ENCODE measurements at places on chromosomes 4 and X.

DNA sequence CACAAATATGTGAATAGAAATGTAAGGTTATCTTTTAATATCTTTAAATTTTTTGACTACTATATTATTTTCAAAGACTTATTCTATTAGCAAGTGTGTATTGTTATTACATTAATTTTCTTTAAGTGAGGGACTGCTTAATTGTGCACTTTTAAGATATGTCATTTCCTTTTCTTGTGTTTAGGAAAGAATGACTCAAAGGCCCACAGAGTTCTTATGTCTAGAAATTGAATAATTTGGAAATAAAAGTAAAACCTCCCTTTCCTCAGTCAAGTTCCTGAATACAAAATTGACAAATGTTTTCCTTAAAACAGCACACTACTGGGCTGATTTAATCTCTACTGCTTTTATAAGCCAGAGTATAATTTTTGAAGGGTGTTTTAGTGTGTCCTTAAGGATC, 169.7 kb downstream of the TMEM47 start:
- no peak for DNase-seq

- no peak for DNase-seq
Measured at GRCh38 chrX:3550160-3550751, 163.2 kb downstream of the PRKX start.

DNA sequence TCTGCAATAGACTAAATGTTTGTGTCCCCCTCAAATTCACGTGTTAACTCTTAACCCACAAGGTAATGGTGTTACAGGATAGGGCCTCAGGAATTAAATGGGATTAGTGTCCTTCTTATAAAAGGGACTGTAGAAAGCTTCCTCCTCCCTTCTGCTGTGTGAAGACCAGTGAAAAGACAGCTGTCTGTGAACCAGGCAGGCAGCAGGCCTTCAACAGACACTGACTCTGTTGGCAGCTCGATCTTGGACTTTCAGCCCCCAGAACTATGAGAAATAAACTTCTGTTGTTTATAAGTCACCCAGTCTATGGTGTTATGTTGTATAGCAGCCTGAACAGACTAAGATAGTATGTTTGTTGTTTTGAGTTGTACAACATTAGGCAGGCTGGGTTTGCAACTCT, 208.1 kb downstream of the GBA3 start:
- peak; percentile 70 for DNase-seq

DNA sequence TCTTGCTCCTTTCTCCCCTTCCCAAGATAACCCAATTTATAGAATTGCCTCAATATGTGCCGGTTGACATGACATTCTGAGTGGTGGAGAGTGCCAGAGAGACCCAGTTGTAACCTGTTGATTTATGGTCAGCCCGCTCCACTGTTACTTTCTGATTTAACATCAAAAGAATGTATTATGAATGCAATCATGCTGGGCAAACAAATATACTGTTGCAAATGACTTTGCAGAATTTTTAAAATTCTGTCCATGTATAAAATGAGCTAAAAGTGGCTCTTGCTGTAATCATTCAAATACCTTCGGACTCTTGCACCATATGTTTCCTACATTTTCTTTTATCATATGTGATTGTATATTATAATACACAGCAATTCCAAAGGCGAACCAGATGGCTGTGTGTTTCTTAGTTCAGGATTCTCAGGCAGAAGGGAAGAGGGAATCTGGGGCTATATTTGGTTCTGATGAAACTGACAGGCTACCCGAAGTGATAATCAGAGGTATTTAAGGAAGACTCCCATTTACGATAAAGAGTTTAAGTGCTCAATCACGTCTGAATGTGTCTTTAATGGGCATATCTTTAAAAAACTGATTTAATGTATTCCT, 131.7 kb downstream of the CLCN4 start:
- DNase-seq, result no peak

GRCh38 chr4:168651374-168651773, 154.5 kb downstream of the PALLD start:
- peak; percentile 25 for DNase-seq

- no peak for DNase-seq
Measured at GRCh38 chr4:749698-750666, 44.4 kb downstream of the PCGF3 start.

DNA sequence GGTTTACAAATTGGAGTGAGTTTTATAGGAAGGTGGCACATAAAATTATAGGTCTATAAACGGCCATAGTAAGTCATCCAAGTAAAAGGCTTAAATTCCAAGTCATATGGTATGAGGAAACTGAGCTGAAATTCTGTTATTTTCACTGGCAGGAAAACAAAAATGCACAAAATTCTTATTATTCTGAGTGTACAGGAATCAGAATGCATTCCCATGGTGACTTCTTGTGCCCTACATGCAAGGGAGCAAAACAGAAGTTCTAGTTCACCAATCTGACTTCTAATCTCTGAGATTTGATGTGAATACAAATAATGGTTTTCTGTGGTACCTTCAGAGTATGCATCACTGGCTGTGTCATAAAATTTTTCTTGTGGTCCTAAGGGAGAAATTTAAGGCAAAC, 102.9 kb downstream of the CLCN4 start:
- DNase-seq, result no peak

DNA sequence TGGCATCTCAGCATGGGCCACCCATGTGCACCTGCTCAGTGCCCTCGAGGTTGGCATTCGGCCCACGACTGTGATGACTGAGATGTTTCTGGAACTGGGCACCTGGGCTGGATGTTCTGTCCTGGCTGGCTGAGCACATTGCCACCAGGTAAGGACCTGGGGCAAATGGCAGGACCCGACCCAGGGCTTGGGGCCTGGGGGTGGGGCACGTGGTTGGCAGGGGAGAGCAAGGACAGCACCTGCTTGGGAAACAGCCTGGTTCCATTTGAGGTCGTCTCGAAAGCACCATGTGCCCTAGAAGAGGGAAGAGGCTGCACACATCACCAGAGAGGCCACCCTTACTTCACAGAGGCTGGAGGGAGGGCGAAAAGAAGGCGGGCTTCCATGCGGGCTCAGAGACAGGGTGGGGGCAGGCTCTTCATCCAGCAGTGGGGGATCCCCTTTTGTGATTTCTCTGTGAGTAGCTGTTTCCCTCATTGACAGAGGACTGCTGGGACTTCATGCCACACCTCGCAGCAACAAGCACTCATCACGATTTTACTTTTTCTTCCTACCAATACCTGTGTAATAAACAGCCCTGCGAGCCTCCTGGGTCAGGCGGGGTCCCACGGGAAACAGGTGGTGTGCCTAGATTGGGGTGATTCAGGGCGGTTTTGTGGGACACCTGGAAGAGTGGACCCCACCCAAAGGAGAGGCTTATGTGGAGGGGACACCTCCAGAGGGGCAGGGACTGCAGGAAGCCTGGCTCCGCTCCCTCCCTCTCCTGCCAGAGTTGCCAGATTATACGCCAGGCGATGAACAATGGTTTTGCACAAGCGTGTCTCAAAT, 12.0 kb downstream of the TMEM187 start:
- no peak for DNase-seq

- peak; percentile 63 for DNase-seq
Measured at GRCh38 chr4:173398779-173399415, at the start of gene SCRG1. TSS of gene SCRG1 (minus strand) at chr4:173399116. CDS start at chr4:173391414, 7,702 bp downstream.

DNA sequence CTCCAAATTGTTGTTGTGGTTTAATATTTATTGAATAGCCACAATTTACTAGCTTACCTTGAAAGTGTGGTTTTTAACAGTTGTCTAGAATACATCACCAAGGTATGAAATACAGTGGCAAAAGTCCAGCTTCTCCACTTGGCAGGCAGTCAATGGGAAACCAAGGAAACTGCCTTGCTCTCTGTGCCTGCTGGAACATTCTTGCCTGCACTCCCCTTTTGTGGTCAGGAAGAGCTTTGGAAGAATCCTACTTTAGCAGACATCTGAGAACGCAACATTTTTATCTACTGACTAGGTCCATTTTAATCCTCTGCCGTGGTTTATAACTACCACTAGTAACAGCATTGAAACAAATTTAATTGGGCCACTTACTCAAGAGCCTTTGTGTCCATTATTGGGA, 64.5 kb downstream of the TENM3 start:
- DNase-seq, result peak; percentile 18

DNA sequence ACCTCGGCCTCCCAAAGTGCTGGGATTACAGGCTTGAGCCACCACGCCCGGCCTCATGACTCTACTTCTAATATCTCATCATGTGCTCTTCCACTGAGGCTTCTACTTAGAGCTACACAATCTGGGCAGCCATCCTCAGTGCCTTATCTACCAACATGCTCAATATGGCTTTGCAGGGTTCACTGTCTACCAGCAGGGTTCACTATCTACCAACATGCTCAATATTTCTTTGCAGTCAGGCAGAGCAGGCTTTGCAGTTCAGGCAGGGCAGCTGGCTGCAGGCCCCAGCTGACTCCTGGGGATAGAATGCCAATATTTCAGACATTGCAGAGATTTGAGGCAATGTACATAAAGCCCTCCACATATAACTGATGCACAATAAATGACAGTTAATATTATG, 47.5 kb downstream of the PKD2 start:
- peak; percentile 20 for DNase-seq

DNA sequence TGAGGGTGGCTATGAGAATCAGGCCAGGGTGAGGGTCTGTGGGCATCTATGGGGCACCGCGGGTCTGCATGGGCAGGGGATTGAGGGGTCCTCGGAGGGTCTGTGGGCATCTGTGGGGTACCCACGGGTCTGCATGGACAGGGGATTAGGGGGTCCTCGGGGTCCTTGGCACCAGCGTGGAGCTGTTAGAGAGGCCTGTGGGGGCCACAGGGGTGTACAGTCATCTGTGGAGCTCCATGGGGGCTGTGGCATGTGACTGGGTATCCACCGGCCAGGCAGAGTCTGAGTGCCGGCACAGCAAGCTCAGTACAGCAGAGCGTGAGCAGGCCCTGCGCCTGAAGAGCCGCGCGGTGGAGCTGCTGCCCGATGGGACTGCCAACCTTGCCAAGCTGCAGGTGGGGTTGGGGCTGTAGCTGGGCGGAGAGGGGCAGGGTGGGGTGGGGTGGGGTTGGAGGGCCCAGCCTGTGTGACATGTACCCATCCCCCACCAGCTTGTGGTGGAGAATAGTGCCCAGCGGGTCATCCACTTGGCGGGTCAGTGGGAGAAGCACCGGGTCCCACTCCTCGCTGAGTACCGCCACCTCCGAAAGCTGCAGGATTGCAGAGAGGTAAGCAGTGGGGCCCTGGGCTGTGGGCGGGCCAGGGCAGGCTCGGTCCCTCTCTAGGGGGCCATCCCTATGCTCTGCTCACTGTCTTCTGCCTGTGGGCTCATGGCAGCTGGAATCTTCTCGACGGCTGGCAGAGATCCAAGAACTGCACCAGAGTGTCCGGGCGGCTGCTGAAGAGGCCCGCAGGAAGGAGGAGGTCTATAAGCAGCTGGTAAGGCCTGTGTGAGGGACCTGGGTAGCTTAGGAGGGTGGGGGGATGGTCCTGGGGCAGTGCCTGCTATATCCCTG, 12.9 kb downstream of the CCDC22 start:
- peak; percentile 2 for DNase-seq

- no peak for DNase-seq
Measured at GRCh38 chr4:55838356-55838755, 15.1 kb upstream of the EXOC1 start.

GRCh38 chr4:26183017-26183416, 137.8 kb upstream of the RBPJ start:
- no peak for DNase-seq

- peak; percentile 44 for DNase-seq
Measured at GRCh38 chr4:24477919-24478318, 106.4 kb downstream of the DHX15 start.

- no peak for DNase-seq
Measured at GRCh38 chr4:126564283-126564854, 1068.4 kb upstream of the INTU start.

DNA sequence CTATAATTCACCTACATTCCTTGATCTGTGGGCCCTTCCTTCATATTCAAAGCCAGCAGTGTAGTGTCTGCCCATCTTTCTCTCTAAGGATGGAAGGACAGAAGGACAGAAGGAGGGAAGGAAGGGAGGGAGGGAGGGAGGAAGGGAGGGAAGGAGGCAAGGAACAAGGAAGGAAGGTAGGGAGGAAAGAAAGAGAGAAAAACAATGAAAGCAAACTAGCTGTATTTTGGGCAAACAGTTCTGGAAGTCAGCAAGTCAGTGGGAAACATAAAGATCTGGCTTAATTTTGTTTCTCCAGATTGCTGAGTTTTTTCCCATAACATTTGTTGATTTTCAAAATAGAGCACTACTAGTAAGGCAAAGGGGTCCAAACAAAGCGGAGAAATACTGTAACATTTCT, 555.2 kb upstream of the EPHA5 start:
- no peak for DNase-seq

DNA sequence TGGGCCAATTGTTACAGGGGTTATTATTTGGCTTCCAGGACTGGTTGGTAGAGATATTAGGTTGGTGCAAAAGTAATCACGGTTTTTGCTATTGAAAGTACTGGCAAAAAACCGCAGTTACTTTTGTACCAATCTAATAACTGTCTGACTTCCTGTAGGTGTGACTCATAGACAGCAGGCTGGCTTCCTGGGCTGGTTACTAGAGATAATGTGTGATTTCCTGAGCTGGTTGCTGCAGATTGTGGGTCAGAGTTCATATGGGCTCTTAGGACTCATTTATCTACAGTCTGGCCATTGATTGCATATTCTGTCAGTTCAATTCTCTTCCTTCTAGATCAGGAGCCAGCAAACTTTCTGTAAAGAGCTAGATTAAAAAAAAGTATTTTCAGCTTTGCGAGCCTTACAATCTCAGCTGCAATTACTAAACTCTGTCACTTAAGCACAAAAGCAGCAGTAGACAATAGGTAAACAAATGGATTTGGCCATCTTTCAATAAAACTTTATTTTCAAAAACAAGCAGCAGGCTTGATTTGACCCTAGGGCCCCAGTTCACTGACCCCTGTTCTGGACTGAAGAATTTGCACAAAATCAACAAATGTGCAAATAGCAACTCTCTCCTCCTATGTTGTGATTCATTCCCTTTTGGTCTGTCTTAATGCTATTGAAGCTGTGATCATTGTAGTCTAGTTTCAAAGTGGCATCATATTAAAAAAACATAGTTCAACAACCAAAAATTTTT, 50.8 kb upstream of the BOD1L1 start:
- DNase-seq, result no peak

- peak; percentile 13 for DNase-seq
Measured at GRCh38 chr4:62927574-62927973, 1481.7 kb downstream of the TECRL start.

GRCh38 chrX:73262991-73263390, 48.3 kb upstream of the NAP1L2 start:
- peak; percentile 36 for DNase-seq

- DNase-seq, result no peak
Measured at GRCh38 chr4:101156619-101157310, 190.6 kb downstream of the PPP3CA start.

DNA sequence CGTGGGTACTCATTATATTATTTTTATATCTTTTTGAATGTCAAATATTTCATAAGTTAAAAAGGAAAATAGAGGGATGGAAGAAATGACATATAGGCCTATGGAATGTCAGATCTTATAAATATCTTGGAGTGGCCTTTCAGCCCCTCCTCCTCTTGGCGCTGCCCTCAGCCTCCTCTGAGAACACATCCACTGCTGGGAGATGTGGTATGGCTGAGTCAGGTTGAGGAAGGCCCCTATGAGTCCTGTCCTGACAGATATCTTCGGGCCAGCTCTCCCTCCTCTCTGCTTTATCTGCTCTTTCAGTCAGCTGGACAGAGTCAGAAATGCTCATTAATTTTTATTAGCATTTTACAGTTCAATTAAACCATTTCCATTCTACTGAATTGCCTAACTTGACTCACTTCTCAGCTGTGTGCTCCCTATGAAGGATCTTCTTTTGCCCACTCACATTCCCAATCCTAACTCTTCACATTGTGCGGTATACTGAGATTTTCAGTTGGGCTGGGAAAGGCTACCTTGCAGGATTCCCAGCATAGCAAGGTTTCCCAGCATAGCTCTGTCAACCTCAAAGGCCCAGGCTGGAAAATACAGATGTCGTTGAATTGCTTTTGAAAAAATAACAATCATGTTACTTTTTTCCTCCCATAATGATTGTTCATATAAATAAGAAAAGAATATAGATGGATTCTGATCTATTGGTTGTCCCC, 128.0 kb downstream of the ARHGEF9 start:
- DNase-seq, result no peak

Measured in brain (organoid and tissue), 16 donors.